ENCODE measurements at places on chromosomes 1 and 21.

GRCh38 chr1:209733409-209734192 lies 22.3 kb upstream of the TRAF3IP3 start:
- DNase-seq, result no peak

- no peak for DNase-seq
These were observed 144.7 kb downstream of the CASZ1 start for GRCh38 chr1:10651793-10652192.

DNA sequence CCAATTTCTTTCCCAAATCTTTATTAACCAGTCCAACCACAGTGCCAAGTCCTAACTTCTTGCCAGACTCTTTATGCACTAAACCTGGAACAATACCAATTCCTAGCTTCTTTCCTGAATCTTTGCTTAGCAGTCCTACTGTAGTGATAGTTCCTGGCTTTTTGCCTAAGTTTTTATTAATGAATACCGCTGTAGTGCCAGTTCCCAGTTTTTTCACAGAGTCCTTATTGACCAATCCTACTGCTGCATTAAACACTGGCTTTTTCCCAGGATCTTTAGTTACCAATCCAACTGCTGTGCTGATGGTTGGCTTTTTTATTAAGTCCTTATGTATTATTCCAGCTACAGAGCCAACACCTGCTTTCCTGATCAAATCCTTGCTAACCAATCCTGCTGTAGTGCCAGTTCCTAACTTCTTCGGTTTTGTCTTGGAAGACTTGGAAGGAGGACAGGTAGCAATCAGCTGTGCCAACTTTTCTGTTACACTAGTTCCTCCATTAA lies 80.8 kb downstream of the ASH1L start:
- no peak for DNase-seq

DNA sequence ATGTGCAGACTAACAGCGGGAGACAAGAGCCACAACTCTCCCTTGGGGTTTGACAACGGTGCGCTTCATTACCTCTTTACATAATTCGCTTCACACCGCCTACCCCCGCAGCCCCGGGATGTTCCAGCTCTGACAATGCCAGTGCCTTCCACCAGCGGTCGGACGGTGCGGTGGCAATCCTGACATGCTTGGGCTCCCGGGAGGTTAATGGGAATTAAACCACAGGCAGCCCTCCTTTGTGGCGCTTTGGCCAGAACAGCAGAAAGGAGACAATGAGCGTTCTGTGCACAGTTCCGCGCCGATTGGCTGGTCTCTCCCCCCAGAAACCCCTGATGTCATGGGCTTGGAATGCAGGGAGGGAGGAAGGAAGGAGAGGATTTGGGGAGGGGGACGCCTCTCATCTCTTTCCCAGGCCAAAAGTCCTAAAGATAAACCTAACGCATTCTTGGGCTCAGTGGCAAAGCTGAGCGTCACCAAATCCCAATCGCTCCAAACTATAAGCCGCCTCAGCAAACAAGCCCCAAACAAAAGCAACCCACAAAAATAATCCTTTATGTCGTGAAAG lies 1.3 kb downstream of the CNN3 start:
- no peak for DNase-seq

- no peak for DNase-seq
These were observed at the start of gene TFF2 for GRCh38 chr21:42350927-42351426. Gene TFF2, minus strand, starts transcription at chr21:42350994. Its CDS starts 37 bp downstream, at chr21:42350957.

- DNase-seq, result no peak
These were observed 8.7 kb downstream of the RNF220 start for GRCh38 chr1:44413740-44414139.

DNA sequence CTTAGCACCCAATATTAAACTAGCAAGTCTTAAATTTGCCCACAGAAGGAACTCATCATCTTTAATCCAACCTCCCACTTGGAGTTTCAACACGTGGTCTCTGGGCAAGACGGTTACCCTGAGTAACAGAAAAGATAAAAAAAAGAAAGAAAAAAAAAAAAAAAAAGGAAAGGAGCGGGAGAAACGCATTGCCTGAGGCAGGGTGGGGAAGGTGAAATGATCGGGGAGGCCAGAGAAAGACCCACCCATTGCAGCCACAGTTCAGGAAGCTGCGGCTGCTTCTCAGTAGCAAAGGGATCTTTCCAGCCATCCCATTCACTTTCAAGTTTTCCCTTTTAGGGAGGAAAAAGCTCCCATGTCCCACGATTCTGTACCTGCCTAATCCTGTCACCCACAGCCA lies 32.0 kb upstream of the OTUD3 start:
- DNase-seq, result no peak

DNA sequence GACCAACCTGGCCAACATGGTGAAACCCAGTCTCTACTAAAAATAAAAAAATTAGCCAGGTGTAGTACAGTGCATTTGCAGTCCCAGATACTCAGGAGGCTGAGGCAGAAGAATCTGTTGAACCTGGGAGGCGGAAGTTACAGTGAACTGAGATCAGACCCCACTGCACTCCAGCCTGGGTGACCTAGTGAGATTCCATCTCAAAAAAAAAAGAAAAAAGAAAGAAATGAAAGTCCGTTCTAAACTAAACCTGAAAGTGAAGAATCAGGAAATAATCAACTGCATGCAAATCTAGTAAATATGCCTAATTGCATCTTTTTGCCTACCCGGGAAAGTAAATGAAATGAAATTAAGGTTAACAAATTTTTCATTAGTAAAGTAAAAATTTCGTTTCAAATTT lies 99.6 kb downstream of the ZZZ3 start:
- DNase-seq, result no peak

- DNase-seq, result no peak
These were observed 71.4 kb upstream of the RAB4A start for GRCh38 chr1:229199261-229200243.

GRCh38 chr1:227545361-227545760 lies 18.0 kb upstream of the ZNF678 start:
- no peak for DNase-seq

DNA sequence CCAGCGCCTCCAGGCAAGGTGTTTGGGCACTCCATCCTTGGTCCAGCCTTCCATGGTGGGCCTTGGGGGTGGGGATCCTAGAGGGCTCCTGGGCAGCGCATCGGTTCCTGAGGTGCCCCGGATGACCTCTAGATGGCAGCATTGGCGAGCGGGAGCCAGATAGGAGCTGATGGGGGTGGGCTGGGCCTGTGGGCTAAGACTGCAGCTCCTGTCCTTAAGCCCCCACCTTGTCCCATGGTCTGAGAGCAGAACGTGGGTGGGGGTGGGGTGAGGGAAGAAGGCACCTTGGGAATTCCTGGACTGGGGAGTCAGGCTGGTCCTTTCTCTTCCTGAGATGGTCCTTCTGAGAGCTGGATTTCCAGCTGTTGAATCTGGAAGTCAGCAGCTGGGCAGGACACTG lies 93.4 kb upstream of the CSF3R start:
- DNase-seq, result no peak

DNA sequence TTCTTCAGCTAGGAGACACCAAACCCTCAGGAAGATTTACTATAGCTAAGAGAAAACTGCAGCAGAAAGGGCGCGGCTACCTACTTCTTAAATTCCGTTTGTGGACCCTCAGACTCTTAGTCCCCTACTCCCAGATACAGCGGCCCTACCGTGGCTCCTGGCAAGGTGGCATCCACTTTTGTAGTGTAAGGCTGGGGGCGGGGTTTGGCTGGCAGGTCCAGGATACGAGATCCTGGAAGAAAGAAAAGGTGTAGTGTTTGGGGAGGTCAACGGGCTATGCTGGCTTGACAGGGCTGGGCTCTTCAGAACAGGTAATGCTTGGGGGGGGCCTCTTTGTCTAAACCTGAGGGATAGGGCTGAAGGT lies 280 bp downstream of the CREB3L4 start:
- DNase-seq, result no peak

DNA sequence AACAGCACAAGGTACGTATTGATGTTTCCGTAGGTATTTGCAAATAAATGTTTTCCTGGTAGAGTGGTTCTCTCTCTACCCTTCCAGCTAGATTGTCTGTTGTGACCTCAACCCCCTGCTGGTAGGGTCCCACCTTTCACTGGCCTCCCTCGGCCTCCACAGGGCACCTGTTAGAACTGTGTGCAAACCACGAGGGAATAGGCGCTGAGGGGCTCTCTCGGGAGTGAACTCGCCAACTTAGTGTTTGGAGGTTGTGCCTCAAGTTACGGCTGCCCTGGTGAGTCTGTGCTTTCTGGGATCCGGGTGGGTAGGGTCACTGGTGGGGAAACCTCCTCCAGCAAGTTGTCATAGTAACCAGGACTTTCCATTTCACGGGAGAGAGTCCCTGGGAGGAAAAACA lies 204.7 kb upstream of the EDN2 start:
- no peak for DNase-seq

GRCh38 chr21:34343838-34344381 lies 19.9 kb upstream of the KCNE2 start:
- DNase-seq, result no peak

DNA sequence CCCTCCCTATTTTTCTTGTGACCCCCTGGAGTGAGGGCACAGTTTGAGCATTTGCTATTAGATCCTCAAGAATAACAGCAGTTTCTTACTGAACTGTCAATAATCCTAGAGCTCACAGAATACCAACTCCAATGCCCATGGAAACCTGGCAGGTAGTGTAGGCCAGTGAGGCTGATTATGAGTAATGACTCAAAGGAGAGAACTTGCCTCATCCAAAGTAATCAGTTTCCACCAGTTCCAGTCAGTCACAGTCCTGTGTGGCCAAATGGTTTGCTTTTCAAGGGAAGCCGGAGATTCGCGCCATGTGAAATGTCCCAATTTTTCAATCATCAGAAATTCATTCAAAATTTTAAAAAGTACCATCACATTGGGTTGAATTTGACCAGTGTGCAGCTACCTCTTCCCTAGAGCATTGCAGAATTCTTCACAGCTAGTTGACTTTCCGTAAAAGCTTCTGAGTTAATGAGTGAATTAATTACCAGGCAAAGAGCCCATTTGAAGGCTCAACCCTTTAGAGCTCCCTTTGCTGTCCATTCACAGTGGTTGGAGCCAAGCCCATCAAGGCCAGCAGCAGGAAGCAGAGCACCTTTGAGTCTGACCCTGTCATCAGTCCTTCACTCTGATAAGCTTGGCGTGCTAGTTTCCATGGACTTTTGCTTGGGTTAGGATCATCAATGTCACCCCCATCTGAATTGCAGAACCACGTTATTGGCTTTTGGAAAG lies 170.3 kb downstream of the KAZN start:
- no peak for DNase-seq

- DNase-seq, result no peak
These were observed 1148.8 kb upstream of the ADGRL4 start for GRCh38 chr1:80155371-80155770.

- DNase-seq, result no peak
These were observed 29.6 kb upstream of the VWA5B1 start for GRCh38 chr1:20261095-20261494.

GRCh38 chr1:211613951-211614350 lies 35.0 kb upstream of the SLC30A1 start:
- no peak for DNase-seq

GRCh38 chr21:43849532-43850299 lies 15.3 kb upstream of the AGPAT3 start:
- no peak for DNase-seq

DNA sequence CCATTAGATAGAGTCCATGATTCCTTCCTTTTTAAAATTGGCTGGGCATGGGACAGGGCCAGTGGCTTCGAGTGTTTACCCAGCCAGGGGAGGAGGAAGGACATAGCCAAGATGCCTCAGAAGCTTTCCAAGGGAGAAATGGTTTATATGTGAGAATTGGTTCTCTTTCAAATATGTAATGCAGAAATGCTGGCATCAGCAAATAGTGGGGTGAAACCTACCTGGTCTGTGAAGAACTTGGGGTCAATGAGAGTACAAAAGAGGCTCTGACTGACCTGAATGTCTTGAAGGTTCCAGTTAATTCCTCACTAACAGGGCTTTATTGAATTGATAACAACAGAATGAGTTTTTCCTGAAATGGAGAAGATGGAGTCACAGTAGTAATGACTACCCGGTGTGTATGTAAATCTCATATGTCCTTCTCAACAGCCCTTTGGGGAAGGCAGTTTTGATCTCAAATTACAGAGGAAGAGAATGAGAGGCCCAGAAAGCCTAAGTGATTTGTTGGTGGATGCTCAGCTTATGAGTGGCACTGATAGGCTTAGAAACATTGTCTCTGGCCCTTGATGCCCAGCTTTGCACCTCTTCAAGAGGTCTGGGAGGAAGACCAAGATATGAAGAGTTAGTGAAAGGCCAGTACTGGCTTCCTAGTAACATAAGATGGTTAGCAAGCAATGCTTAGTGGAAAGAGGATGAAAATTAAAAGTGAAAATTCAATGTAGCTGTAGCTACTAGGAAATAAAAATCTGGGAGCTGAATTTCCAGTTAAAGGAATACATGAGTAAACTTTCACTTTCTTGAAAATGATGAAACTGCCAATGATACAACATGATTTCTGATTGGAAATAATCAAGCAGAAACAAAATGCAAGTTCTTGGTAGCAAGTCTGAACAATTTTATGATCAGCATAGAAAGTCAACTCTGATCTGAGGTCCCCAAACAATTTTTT lies 2.7 kb downstream of the ATF3 start:
- no peak for DNase-seq

GRCh38 chr1:41870076-41870562 lies 48.6 kb downstream of the HIVEP3 start:
- DNase-seq, result no peak

DNA sequence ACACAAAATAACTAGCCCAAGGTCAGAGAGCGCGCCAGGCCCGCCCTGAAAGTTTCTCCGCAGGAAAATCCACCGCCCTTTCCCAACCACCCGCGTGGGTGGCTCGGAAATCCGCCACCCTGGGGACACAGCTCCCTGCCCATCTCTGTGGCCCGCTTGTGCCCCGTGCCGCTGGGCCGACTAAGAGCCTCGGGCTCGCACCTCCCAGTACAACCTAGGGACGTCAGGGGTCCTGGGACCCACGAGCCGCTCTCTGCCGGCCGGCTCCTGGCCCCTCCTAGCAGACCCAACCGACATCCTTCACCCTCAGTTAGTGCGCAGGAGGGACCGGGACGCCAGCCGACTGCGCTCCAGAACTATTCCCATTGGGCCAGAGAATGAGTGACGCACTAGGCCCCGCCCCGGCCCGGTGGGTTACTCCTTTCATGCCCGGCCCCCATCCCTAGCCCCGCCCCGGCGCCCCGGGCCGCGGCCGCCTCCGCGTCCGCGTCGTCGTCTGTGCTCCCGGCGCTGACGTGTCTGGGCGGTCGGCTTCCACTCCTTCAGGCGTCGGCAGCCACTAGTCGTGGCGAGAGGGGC lies 396 bp upstream of the UAP1 start:
- peak; percentile 90 for DNase-seq

- DNase-seq, result no peak
These were observed 33.3 kb downstream of the ADCY10 start for GRCh38 chr1:167880580-167881021.

GRCh38 chr1:184641894-184642293 lies 112.8 kb downstream of the EDEM3 start:
- no peak for DNase-seq

- DNase-seq, result no peak
These were observed 34.0 kb downstream of the ZNF644 start for GRCh38 chr1:90987841-90988240.

GRCh38 chr1:151196292-151196800 lies 2.0 kb upstream of the PIP5K1A start:
- no peak for DNase-seq

- no peak for DNase-seq
These were observed 42.4 kb upstream of the COA6 start for GRCh38 chr1:234330843-234331215.

All from esophagus squamous epithelium (tissue), 5 donors.